Stimulated activated CD4-positive, alpha-beta T cell treated with anti-CD3 and anti-CD28 coated beads, TNF-alpha, amount 100 ng/mL, for 48 hours (primary cell): ENCODE measurements at places on chromosomes 5 and 9.
A peak's percentile ranks its signal among the peaks of the same experiment; 100 is the strongest.

- DNase-seq: no peak
Observed at GRCh38 chr9:115264313-115264712, 146.4 kb upstream of the TNC start.

- DNase-seq: no peak
Observed at GRCh38 chr9:23243523-23243922, 582.5 kb downstream of the ELAVL2 start.

DNA sequence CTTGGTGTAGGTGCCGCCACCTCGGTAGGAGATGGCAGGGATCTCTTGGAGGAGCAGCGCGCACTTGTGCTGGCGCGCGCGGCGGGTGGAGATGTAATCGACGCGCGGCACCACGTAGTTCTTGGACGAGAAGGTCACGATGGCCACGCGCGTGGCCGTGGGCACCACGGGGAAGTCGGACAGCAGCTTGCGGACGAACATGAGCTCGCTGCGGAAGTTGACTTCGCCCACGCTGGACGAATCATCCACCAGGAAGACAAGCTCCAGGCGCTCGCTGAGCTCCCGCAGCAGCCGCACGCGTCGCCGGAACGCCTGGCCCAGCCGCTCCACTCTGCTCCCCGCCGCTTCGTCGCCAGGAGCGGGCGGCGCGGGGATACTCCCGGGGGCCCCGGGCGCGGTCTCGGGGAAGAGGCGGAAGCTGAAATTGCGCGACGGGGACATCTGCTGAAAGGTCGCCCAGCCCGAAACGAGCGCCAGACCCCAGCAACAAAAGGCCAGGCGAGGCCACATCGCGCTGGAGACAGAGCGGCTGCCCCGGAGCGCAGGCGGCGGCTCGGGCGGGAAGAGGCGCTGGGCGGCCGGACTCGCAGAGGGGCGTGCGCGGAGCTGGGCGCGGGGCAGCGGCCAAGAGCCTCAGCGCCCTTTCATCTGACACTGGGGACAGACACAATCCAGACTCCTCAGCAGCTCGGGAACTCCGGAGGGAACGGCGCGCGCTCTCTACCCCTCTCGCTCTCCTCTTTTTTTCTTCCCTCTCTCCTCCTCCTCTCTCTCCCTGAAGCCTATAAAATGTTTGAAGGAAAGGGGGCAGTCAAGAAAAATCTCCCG, at the start of gene SVEP1:
Gene SVEP1 (minus strand): TSS at position 708 of the 828 bp plus-strand sequence. CDS start 198 bp downstream, at position 510.
- no peak for DNase-seq

GRCh38 chr9:122346478-122347347, 24.1 kb upstream of the PTGS1 start:
- DNase-seq: no peak

DNA sequence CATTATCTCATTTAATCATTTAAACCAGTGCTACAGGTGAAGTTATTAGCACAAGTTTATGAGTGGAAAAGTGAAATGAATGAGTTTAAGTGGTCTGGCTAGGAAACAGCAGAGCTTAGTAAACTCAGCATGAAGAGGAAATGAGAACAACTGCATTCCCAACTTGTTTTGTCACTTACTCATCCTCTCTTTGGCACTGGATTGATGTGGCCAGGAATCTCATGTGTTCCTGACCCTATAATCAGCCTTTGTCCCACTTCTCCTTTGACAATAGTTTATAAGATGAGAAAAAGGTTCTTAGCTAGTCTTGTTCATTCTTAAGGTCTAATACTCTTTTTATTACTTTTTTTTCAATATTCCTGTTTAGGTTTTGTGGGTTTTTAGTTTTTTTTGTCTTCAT, 559.2 kb upstream of the TLE4 start:
- no peak for DNase-seq

- DNase-seq: no peak
Observed at GRCh38 chr9:91163444-91163772, 198.3 kb downstream of the AUH start.

- DNase-seq: peak; percentile 58
Observed at GRCh38 chr5:119327018-119327417, 28.8 kb upstream of the TNFAIP8 start.

DNA sequence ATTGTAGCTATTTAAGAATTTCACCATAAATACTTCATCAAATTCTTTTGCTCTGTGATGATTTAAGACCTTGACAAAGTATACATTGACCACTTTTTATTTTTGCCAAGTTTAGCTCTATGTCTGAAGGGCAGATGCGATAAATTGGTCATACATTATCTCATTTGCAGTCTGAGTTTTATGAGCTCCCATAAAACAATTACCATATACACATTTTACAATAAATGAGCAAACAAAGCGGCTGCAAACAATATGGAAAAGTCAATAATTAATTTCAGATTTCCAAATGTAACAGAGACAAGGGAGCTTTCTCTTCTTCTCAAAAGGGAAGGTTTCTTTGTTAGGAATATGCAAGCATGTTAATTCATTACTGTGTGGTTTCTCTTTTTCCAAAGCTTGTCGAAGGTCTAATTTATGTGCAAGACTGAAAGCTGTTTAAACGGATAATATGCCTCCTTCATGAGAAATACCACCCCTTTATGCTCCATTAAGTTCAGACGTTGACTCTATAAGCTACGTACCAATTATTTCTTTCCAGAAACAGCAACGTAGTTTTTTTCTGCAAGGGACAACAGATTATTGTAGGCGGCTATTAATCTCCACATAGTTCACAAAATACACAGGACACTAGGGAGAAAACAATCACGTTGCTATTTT, 7.0 kb upstream of the IZUMO3 start:
- DNase-seq: no peak

GRCh38 chr5:143921525-143922311, 109.8 kb downstream of the HMHB1 start:
- no peak for DNase-seq

- DNase-seq: no peak
Observed at GRCh38 chr5:138631096-138631928, 56.1 kb upstream of the HSPA9 start.

GRCh38 chr9:105178076-105178475, 66.4 kb upstream of the SLC44A1 start:
- DNase-seq: no peak

GRCh38 chr5:113435575-113435974, 786 bp upstream of the TSSK1B start:
- no peak for DNase-seq

GRCh38 chr5:52859628-52860027, 71.9 kb downstream of the ITGA1 start:
- no peak for DNase-seq

DNA sequence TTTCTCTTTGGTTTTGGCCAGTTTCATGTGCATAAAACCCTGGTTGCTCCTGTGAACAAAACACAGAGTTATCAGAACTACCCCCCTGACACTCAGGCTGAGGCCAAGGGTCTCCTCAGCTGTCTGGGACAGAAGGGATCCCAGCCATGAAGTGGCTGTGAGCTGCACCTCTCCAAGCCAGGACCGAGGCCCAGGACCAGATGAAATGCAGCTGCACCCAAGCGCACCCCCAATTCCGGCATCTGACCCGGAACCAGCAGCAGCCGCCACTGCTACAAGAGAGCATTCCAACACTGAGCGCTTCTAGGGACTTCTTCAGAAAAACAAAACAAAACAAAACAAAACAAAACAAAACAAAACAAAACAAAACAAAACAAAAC, 16.0 kb upstream of the SLC25A51 start:
- DNase-seq: no peak

DNA sequence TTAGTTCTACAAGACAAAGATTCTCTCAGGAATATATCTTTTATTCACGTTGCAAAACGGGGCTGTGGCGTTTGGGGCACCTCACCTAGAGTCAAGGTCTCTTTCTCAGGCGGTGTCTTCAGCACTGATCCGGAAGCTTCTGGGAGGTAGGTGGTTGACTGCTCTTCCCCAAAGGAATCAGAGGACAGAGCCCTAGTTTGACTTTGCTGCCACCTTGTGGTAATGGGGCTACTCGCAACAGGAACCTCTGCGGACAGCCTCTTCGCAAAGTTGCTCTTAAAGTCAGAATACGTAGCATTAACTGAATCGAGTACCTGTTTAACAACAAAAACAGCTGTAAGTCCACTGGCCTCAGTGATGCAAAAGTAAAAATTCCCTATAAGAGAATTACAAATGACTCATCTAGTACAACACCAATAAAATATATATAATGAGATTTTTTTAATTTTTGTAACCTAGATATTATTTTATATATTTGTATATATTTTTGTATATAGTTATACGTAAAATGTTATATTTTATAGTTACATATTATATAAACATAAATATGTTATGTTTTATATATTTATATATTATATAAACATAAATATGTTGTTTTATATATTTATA, 13.3 kb upstream of the GPX8 start:
- peak; percentile 68 for DNase-seq

DNA sequence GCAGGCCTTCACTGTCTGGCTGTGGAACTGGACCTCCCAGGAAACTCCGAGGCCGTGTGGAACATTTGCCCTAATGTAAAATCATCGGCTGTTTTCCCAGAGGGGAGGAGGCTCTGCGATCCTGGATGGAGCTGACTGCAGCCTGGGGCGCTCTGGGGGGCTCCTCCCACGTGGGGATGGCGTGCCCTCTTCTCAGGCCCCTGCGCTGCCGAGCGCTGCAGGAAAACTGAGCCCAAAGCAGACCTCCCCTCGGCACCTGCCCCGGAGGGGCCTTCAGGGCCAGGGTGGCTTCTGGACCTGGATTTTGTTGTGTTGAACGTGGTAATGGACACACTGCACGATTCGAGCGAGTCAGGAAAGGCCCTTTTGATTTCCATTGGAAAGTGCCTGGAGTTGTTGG, 23.9 kb downstream of the HNRNPH1 start:
- DNase-seq: no peak

DNA sequence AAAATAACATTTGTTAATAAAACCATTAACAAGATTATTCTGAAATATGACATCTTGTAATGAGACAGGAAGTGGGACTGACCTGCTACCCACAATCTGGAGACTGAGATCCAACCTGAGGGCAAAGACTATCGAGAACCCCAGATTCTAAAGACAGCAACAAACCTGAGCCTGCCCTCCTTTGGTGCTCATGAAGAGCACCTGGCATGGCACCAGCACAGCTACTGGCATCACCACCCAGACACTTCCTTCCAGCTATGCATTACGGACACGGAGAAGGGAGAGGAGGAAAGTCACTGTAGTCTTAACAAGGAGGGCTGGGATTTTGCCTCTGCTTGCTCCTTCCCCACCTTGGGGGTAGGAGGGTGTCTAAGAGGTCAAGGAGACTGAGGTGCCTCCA, 105.5 kb downstream of the AUH start:
- no peak for DNase-seq

DNA sequence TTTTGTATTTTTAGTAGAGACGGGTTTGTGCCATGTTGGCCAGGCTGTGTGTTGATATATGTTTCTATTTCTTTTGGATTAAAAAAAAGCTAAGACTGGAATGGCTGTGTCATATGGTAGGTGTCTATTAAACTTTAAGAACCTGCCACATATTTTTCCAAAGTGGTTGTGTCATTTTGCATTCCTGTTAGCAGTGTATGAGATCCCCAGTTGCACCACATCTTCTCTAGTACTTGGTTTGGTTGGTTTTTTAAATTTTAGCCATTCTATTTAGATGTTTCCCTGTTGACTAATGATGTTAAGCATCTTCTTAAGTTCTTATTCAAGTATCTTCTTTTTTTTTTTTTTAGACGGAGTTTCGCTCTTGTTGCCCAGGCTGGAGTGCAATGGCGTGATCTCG, 36.2 kb upstream of the MEGF9 start:
- no peak for DNase-seq

DNA sequence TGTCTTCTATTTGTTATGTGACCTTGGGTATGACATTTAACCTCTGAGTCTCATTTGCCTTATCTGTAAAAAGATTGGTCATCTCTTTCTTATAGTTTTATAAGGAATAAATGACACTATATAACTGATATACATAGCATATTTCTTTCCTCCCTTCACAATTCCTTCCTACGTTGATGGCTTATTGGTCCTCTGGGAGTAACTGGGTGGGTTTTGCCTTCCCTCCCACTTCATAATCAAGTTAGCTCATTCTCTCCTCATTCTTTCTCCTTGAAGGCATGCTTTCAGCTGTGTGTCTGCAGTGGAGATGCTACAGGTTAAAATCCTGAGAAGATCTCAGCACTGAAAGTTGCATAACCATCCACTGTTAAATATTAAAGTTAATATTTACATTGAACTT, 382.4 kb downstream of the TMEM38B start:
- no peak for DNase-seq

DNA sequence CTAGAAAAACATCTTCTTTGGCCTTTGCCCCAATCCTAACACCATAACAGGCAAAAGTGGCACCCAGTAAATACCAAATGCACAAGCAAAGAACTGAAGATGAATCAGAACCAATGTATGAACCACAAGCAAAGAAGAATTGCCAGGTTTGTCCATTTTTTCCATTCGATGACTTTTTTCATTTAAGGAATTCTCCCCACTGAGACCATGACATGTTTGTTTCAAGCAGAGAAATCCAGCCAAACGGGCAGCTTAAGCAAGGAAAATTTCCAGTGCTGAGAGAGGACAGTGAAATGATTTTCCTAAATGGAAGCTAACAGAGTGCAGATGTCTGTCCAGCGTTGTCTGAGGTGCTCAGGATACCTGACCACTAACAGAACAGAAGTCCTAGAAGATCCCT, 203.7 kb downstream of the ADAMTS12 start:
- no peak for DNase-seq

DNA sequence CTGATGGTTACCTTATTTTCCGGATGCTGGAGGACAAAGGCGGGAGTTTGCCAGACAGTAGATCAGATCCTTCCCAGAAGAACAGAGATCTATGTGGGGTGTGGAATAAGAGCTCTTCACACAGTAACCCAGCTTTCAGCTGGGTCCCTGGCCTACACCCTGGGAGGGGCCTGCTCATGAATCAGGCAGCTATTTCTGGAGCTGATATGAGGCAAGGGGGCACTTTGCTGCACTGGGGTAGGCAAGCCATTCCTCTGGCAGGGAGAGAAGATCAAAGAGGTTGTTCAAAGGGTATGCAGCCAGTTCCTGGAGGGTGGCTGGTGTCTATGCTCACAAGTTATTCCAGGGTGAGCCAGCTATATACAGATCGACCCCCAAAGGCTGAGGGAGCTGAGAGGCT, 48.6 kb downstream of the CYSTM1 start:
- no peak for DNase-seq

DNA sequence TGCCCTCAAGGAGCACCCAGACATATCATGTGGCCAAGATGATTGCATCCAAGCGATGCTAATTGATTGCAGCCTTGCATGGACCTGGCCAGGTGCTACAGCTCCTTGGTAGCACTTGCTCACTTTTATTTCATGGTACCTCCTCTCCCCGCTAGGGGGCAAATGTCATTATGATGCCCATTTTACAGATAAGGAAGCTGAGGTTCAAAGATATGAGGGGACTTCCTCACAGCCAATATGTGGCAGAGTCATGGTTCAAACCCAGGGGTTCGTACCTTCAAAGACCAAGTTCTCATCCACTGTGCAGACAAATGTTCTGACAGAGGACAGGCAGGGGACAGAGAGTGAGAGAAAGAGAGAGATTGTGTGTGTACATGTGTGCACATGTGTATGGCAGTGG, 21.9 kb upstream of the KCNMB1 start:
- DNase-seq: no peak
